ENCODE measurements at places on chromosomes 12 and 14.

- DNase-seq, result no peak
These were observed 42.2 kb downstream of the SLC17A8 start for GRCh38 chr12:100399095-100399494.

DNA sequence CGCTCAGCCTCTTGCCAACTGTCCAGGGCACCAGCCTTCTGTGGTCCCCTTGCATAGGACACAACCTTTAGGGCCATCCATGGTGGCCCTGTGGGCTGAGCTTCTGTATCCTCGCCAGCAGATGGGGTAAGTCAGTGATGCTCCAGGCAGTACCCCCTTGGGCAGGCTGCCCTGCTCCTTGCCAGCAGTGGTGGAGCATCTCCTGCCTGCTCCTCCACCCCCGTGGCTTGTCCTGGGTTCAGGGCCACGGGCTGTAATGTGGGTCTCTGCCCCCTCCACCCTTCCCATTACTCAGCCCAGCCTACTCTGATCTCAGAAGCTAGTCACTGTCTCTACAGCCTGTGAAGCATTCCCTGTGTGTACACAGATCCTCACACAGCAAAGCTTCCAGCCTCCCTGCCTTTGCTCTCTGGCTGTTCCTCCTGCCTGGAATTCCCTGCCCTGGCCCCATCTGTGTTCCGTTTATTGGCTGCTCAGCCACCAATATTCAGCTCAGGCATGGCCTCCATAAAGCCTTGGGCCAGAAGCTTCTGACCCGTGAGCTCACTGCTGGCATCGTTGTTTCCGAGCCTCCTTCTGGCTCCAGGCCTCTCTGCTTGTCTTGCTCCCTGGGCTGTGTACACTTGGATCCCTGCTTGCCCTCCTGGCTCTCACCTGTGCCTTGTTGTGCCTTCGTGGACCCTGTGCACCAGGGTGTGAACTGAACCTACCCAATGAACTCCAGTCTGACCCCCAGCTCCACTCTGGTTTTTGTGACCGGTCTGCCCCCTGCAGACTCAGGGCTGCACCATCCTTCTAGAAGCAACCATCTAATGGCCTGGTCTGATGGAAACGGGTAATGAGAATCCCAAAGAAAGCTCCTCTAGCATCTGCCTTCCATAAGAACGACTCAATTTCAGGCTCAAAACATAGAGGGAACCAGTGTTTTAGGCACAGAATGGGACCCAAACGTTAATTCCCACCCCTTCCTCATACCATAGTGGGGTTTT is 177.0 kb upstream of the PRMT8 start:
- no peak for DNase-seq

GRCh38 chr12:26088998-26089397 is 35.8 kb downstream of the BHLHE41 start:
- DNase-seq, result no peak

- DNase-seq, result no peak
These were observed 508.1 kb downstream of the PCNX1 start for GRCh38 chr14:71415404-71415690.

- no peak for DNase-seq
These were observed 308.7 kb upstream of the ATP2B1 start for GRCh38 chr12:90017316-90017715.

GRCh38 chr14:24067133-24068082 is 4.0 kb upstream of the CPNE6 start:
- DNase-seq, result no peak

DNA sequence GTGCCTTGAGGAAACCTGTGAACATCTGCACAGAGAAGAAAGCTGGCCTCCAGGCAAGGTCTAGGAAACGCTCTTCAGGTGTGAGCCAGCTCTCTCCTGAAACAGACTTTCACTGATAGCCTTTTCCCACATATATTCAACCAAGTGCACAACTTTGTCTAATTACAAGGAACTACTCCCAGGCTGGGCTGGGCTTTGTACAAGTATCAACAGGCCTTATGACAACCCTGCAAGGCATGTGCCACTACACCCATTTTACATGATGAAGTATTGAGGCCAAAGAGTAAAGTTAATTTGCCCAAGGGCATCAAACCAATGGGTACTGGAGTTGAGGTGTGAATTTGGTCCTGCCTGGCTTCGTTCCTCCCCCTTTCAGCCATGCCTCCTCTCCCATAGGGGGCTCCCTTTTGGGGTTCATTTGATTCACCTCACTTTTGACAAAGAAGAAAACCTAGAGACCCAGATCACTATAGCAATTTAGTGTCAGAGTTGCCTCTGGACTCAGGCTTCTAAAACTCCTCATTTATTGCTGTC is 2.1 kb downstream of the CSRP2 start:
- DNase-seq, result no peak

- DNase-seq, result no peak
These were observed 2.1 kb downstream of the PLXNC1 start for GRCh38 chr12:94150240-94151121.

DNA sequence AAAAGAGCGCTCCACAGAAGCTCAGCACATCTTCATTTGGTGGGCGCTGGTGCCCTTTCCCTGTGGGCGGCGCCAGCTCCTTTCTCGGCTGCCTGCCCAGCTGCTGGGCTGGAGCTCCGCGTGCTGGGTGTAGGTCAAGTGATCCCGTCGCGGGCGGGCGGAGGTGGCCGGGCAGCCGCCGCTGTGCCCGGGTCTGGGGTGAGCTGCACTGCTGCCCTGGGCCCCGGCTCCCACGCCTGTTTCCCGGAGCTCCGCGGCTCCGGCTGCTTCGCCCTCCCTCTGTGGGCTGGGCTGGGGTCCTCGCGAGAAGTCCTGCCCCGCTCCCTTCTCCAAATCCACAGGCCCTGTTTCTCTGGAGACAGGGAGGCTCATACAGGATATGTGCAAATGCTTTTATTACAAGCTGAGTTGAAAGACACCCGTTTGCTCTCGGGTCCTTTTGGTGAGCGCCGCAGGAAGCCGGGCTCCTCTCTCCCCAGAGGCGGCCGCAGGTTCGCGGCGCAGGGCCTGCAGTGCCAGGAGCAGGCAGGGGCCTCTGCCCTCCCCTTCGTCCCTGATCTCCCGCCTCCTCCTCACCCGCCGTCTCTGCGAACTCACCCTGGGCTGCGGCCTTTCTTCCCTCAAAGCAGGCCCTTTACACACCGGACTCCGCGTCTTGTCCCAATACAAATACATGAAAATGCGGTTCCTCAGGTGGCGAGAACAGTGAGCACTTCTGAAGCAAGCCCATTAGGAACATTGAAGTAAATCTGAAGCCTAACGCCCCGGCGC is 67.8 kb upstream of the CAPRIN2 start:
- DNase-seq, result peak; percentile 28

DNA sequence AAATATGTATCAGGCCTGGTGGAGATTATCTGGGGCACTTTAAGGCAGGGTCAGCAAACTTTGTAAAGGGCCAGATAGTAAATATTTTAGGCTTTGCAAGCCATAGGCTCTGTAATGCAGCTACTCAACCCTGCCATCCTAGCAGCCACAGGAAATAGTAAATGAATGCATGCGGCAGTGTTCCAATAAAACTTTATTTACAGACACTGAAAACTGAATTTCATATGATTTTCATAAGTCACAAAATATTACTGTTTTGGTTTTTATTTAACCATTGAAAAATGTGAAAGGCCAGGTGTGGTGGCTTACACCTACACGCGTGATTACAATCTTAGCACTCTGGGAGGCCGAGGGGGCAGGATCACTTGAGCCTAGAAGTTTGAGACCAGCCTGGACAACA is 3.2 kb upstream of the CAMKK2 start:
- DNase-seq, result no peak

DNA sequence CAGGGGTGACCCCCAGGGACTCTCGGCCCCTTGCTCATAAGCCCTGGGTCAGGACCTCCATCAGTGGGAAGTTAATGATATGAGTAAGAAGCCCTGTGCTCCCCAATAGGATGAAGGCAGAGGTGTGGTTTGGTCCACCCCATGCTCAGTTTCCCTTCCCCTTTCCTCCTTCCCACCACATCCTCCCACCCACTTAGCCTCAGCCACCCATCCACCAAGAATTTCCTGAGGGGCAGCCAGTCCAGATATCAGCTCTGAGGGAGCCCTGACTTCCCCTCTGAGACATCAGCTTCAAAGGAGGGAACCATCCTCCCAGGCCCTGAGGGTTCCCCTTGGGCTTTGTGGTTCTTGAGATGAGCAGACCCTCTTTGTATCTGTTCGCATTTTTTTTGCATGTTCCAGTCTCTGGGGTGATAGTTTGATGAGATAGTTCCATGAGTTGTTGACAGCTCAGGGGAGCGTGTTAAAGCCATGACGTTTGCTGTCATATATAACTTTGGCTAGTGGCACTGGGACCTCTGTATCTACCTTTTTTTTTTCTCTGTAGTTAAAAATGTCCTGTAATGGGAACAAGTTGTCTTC is 71.2 kb downstream of the LGMN start:
- DNase-seq, result no peak

DNA sequence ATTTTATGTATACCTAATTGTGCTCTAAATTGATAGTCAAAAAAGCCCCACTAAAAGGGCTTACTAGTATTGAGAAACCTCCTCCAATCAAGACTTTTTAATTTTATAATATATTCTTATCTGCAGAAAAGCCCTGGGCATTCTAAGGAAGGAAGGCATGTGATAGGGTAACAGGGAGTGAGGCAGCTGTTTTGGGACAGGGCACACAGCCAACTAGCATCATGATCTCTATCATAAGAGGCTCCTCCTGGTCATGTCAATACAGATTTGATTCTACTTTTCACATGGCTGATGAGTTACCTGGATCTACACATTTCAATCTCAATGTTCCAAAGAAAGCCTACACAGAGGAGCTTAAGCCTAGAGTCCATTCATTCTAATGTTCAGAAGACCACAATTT is 9.1 kb downstream of the ADAM20 start:
- peak; percentile 20 for DNase-seq

GRCh38 chr14:63431466-63431865 is 111.7 kb downstream of the PPP2R5E start:
- DNase-seq, result no peak

DNA sequence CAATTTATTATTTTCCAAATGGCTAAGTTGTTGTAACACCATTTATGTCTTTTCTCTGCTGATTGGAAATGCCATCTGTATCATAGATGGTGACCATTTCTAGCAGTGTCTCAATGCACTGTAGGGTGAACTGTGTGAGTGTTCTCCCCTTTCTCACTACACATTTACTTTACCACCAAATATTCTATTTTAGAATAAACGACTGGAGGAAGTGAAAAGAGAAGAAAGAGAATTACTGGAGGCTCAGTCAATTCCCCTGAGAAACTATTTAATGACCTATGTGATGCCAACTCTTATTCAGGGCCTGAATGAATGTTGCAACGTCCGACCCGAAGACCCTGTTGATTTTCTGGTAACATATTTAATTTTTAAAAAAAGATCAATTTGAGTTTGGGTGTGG is 15.5 kb upstream of the PAPOLA start:
- no peak for DNase-seq

- DNase-seq, result no peak
These were observed 122.9 kb downstream of the PAX9 start for GRCh38 chr14:36784541-36784940.

- DNase-seq, result no peak
These were observed 358.4 kb upstream of the SOX5 start for GRCh38 chr12:24307716-24308335.

DNA sequence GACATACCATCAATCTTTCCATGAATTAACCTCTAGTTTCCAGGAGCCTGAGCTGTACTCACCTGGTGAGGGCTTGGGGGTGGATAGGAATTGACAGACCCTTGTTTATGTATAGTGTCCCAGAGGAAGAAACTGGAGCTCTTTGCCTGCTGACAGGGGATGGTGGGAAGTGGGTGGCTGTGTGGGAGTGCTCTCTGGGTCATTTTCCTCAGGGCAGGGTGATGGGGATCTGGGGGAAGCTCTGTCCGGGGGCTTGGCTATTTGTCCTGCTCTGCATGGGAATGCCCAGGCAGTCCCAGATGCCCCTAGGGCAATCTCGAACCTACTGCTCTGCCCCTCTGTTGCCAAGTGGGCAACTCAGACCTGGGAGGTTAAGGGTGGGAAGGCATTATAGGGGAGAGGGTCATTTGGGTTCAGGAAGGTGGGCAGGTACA is 21.8 kb upstream of the DHRS2 start:
- DNase-seq, result no peak

DNA sequence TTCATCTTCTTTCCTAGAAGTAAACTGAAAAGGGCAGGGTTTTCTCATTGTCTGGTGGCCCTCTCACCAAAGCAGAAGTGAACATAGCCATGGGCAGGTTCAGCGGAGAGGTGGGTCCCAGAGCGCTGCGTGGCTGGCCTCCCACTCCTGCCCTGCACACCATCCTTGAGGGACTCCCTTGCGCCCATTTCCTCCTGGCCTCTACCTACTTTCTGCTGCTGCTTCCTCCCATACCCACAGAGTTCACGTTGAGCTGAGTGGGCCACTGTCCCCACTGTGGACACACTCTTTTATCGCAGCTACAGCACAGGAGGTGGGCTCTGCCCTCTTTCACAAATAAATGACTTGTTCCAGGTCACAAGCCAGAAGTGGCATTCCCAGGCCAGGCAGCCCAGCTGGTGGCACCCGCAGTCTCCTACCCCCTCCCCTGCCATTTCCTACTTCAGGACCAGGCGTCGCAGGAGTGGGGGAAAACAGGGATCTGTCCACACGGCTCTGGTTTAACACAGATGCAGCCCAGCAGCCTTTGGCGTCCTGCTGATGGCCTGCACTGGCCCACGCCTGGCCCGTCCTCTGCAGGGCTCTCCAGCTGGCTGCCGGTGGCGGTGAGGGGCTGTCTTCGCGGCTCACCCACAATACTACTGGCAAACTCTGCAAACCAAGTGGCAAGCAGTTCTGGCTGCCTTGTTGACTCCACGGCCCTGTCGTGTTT is 4.9 kb downstream of the SIVA1 start:
- no peak for DNase-seq

DNA sequence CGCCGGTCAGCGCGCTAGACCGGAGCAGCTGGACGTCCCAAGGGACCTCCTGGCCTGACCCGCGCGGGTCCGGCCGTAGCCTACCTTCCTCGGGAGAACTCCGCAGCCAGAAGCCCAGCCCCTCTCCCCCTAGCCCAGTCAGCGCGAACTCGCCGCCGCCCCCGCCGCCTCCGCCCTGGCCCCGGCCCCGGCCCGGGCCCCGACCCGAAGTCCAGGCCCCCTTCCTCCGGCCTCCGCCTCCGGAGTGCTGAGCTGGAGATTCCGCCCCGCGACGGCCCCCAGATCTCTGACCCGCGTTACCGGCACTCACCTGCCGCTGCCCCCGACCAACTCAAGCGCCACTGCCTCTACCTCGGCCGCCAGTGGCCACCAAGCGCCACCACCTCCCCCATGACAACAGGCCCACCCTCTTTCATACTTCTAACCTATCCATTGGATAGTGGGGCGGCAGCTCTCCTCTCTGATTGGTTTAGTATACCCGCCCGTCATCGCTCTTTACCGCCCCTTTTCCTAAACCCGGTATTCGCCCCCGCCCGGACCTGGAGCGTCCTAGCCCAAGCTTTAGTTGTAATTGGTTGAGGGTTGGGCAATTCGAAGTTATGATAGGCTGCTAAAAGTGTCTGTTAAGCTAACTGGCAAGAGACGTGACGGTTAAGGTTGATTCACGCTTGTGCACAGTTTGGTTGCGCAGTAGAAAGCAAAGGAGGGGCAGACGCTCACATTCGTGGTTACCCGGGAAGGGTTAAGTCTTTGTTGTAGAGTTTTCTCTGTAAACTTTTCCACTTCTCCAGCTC is at the start of gene NUMB:
TSS of gene NUMB (minus strand) at position 364 of the 794 bp plus-strand sequence. CDS start 102,795 bp downstream, outside the sequence.
- peak; percentile 100 for DNase-seq

- DNase-seq, result peak; percentile 60
These were observed 98.6 kb downstream of the SCARB1 start for GRCh38 chr12:124764870-124765580.

- no peak for DNase-seq
These were observed 380.1 kb downstream of the RAD51B start for GRCh38 chr14:68199554-68200151.

All from NCI-H524 treated with DMSO at 0.1 percent for 48 hours (cell line).